ENCODE measurements at places on chromosomes 16 and 17. TPM values are rescaled to one million over a fixed set of nuclear protein-coding genes. Genes with fewer than 3 reads are reported as not detected.

- DNase-seq: peak; percentile 39
These were observed 5.7 kb downstream of the CSNK1D start for GRCh38 chr17:82267575-82268379.

DNA sequence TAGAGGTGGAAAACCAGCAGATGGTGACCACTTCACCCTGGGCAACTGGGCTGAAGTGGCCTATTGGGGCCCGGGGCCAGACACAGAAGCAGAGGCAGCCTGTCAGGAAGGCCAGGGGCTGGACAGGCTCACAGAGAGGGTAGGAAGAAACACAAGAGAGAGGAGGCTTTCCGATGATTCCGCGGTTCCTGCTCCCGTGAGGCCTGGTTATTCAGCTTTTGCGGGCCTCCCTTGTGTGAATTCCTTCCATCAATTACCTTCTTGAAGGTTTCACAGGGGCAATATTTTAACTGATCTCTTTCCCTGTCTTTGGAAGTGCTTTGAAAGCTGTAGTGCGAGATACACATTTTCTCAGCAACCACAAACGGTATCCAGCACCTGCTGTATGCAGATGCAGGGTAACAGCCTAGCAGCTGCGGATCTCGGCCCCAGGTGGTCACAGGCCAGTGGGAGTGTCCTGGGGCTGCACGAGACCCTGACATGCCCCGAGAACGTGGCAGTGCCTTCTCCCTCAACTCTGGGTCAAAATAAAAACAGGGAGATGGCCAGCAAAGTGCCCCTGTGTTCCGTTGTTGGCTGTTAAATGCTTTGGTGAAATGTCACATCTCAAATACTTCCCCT is 11.6 kb upstream of the CMIP start:
- DNase-seq: no peak

DNA sequence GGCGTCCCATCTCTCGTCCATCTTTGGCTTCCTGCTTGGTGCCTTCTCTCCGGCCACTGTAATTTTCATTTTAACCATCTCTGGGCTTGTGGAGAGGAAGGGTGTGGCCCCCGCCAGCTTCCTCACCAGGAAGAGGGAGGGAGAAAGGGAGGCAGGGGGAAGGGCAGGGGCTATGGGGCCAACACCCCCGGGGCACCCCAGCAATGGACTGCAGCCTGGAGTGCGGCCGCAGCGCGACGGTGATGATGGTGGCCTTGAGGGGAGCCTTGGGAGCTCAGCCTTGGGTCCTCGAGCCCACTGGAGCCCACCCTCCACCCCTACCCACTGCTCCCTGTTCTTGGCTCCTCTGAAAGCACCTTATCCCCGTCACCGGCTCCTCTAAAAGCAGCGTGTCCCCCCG is 9.5 kb downstream of the METRNL start:
- no peak for DNase-seq

GRCh38 chr17:378068-378467 is 25.5 kb upstream of the RPH3AL start:
- DNase-seq: no peak

DNA sequence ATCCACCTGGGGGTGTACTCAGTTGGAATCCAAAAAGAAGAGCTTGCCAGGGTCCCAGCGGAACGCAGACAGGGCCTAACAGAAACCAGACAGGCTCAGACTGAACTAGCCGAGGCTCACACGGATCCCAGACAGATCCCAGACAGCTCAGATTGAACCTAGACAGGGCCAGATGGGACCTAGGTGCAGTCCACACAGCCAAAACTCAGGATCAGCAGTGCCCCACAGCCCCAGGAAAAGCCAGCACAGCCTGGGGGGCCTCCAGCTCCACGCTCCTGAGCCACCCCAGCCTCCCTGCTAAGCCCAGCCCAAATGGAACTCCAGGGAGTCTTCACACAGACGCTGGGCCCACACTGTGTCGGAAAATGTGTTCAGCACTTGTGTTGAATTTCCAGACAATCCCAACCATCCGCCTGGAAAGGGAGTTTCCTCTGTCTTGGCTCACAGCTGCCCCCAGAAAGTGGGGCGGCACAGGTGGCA is 7.5 kb downstream of the STX1B start:
- no peak for DNase-seq

- DNase-seq: no peak
These were observed 30.9 kb upstream of the SLC25A19 start for GRCh38 chr17:75319904-75320691.

DNA sequence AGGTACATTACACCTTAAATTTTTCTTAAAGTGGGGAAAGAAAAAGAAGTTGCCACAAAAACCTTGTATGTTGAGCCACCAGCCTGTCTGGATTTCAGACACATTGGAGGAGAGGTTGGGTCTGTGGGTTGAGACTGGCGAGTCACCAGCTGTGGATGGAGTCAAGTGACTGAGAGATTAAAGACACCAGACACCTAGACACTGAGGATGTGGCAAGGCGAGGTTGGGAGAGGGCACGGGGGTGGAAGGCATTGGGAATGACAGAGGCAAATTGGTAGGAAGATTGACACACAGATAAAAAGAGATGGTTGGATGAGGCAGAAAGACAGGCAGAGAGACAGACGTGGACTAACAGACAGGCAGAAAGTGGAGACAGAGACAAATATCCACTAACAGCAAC is 49.6 kb downstream of the KCNJ12 start:
- no peak for DNase-seq

DNA sequence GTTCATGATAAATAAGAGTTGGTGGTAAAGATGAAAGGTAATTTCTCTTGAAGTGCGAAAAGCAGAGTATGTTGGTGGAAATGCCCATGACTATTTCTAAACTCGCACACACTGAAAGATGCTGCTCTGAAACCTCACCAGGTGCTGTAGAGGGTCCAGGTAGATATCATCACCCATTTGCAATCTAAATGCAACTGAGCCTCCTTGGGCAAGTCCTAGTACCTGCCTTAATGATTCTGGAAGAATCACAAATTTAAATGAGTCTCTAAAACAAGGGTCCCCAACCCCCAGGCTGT is 5.9 kb upstream of the MMD start:
- DNase-seq: no peak

- no peak for DNase-seq
These were observed 219.0 kb downstream of the CPPED1 start for GRCh38 chr16:12584488-12585233.

DNA sequence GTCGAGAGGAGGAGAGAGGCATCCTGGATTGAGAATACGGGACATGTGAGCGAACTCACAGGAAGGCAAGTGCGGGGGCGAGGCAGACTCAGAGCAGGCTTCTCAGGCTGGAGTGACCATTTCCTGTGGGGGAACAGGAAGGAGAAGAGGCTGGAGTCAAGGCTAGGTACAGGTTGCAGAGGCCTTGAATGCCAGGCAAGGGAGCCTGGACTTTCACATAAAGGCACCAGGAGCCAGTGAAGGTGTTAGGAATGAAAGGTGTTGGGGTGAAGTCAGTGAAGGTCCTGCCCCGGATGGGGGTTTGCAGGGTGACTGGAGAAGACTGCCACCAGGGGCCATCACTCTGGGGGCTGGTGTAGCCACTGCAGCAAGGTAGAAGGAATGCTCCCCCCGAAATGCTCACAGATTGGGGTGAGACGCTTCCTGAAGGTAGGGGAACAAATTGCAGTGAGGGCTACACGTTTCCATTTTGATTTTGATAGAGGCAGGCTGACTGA is 5.3 kb upstream of the GPRC5C start:
- DNase-seq: no peak

- DNase-seq: no peak
These were observed 215.2 kb upstream of the WSCD1 start for GRCh38 chr17:5854871-5855554.

DNA sequence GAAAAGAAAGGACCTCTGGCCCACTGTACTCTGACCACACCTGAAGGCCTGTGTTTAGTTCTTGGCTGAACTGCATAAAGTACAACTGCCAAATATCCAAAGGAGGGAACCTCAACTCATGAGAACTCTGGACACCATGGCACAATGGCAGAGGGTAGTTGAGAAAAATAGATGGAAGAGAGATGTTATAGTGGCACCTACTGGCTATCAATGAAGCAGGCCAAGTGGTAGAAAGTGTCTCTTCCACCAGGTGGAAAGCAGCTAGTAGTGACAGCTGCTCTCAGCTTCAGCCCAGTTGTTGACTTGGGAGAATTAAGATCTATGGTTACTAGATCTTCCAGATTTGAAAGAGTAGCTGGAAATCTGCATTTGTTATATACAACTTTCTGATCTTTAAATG is 3.2 kb downstream of the MED31 start:
- no peak for DNase-seq

DNA sequence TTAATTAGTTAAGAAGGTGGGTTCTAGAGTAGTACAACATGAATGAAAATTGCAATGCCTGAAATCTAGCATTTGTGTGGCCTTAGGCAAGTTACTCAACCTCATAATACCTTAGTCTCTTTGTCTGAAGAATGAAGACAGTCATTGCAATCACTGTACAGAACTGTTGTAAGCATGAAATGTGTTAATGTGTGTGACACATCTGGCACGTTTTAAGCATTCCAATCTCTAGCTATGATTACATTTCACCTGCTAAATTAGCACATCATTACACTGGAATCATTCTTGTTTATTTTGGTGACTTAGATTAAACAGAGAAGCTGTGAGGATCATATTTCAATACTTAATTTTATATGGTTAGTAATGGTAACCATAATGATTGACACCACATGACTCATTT is 629.7 kb upstream of the KIF2B start:
- no peak for DNase-seq

DNA sequence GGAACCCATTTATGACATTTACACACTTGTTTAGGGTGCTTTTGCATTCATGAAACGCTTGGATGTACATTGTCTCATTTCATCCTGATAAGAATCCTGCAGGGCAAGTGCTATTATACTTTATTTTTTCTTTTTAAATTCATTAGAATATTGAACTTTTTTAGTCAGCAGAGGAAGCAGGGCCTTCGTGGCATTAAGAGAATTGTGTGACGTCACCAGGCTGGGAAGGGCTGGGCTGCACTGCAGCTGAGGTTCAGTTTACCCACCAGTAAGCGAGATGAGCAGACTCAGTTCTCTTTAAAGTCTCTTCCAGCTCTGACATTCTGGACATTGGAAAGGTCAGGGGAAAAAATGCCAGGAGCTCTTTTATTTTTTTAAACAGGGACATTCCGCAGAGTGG is 159.0 kb downstream of the MRM1 start:
- no peak for DNase-seq

- no peak for DNase-seq
These were observed 13.7 kb downstream of the DYNLL2 start for GRCh38 chr17:58096892-58097291.

DNA sequence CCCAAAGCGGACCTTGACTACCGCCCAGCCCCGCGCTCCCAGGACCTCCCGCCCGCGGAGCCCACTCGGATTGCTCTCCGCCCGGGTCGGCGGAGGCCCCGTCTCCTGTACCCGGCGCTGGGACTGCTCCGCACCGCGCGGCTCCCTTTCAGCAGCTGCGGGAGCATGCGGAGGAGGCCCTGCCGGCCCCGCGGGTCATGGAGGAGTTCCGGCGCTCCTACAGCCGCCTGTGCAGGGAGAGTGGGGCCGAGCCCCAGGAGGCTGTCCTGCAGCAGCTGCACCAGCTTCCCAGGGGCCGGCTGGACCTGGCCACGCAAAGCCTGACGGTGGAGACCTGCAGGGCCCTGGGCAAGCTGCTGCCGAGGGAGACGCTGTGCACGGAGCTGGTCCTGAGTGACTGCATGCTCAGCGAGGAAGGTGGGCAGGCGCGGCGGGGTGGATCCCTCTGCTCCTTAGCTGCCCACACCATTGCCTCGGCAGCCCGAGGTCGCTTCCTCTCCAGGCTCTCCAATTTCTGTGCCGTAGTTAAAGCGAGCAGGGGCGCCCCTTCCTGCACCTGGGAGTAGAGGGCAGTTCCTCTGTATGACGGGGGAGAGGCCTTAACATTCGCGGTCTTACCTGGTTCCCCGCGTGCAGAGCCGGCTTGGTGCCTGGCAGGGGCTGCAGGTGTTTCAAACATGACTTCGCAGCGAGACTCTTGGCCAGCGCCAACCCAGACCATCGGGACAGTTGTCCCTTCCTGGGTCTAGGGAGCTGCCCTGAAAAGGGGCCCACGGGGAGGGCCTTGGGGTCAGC is 539 bp downstream of the LRRC45 start:
- DNase-seq: no peak

- no peak for DNase-seq
These were observed 47.9 kb upstream of the NKD1 start for GRCh38 chr16:50500171-50500874.

DNA sequence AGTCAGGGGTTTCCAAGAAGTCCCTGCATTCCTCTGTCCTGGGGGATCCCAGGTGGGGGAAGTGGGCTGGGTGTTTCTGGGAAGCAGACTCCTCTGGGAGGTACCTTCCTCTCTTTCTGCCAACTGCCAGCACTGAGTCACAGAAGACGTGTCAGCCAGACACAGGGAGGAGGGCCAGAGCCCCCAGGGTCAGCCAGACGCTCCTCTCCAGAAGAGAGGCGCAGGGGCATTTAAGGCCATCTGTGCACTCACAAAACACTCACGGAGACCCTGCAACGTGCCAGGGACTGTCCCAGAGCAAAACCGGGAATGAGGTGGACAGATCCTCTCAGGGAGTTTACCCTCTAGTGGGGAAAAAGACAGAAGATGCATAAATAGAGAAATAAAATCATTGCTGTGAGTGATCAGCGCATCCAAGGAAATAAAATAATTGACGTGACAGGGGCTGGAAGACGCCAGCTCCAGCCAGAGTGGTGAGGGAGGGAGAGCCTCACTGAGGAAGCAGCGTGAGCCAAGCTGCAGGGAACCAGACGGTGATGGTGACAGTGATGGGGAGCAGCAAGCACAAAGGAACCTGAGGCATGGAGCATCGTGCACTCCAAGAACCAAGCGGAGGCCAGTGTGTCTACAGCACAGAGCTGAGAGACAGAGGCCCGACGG is 105.4 kb downstream of the ZNF423 start:
- DNase-seq: no peak

DNA sequence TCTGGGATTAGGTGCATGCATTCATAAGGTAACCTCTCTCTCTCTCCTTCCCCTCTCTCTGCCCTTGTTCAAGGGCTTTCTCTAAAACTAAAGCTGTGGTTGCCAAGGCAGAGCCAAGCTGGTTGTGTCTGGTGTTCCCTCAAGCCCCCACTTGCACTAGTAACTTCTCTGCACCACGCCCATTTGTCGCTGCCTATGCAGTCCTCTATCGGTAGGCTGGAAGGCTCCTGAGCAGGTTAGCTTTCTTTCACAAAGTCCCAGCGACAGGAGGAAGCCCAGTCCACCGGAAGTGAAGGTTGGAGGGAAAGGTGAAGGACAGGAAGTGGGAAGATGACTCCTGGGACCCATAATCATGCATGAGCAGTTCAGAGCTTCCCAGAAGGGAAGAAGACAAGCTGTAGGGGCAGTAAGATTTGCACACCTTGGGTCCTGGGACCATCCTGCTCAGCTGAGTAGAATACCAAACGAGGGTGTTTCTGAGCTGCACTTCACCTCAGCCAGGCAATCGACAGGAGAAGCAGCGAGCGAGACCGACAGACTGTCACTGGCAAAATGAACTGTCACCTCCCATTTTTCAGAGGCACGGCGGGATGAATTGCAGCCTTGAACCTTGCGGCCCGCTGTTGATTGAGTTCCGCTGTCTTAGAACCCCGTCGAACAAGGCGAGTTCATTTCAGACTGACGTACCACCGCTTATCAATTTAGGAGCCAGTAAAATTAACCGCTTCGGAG is 14.7 kb upstream of the SKAP1 start:
- no peak for DNase-seq

PTX4 gene
- polyA plus RNA-seq: not detected

KRTAP9-2 gene
- polyA plus RNA-seq: not detected

KRTAP4-1 gene
- polyA plus RNA-seq: not detected

HOXB4 gene
- 14.3 TPM for polyA plus RNA-seq

EPX gene
- polyA plus RNA-seq: 0.58 TPM

TUBB3 gene
- polyA plus RNA-seq: 5.9 TPM

IL34 gene
- polyA plus RNA-seq: 0.18 TPM

CD300LF gene
- polyA plus RNA-seq: 0.62 TPM

ABCC12 gene
- 0.18 TPM for polyA plus RNA-seq

DNAH3 gene
- polyA plus RNA-seq: 3.1 TPM

NPIPB6 gene
- 2.6 TPM for polyA plus RNA-seq

SLC38A8 gene
- polyA plus RNA-seq: not detected

All from right lung (tissue), 10 donors.